Activated naive CD8-positive, alpha-beta T cell treated with anti-CD3 and anti-CD28 coated beads, Interleukin-2, amount 10 ng/mL, durations not matched to agents 7 days and 5 days (primary cell): ENCODE measurements at places on chromosomes 13 and 19. TPM values are rescaled to one million over a fixed set of nuclear protein-coding genes. Genes with fewer than 3 reads are reported as not detected.

- no peak for DNase-seq
Observed at GRCh38 chr13:91368101-91368500, 20.6 kb downstream of the MIR17HG start.

DNA sequence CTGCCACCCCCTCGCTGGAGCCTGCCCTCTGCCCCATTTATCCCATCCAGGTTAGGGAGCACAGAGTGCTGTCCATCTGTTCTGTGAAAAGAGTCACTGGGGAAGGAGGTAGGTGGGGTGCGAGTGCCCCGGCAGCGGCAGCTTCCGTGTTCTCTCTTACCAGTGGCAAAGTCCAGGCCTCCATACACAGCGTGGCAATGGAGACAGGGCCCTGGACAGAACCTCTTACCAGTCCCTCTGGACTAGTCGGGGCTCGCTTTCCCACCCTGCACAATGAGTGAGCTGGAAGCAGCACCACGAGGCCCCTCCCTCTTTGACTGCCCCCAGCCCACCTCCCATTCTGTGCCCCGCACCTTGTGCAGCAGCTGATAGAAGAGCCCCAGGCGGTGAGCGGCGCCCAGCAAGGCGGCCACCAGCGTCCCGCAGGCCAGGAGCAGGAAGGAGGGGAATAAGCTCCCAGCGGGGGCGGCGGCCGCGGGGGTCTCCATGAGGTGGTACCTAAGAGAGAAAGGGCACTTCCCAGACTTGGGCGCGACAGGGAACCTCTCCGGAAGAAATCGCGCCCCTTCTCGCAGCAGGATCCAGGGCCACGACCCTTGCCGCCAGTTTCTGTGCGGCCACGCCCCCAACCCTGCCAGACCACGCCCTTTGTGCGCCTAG lies 17.5 kb downstream of the SYDE1 start:
- DNase-seq, result no peak

GRCh38 chr13:97307882-97308624 lies 85.9 kb downstream of the MBNL2 start:
- DNase-seq, result no peak

Gene FFAR1
- total RNA-seq, result not detected

Gene IZUMO2
- total RNA-seq, result not detected

DNA sequence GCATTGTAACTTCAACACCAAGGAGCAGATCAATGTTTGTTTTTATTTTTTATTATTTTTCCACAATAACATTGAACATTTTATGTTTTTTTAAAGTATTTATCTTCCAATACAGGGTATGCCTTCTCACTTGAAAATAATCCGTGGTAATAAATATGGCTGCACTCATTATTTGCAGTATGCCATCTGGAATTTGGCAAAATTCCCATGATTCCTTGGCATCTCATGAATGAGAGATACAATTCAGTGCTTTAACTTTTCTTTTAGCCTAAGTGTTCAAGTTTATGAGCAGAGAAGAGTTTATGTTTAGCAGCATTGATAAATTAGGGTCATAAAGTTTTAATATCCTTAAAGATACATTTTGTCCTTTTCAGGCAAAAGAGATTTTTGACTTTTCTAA lies 1109.6 kb upstream of the ATXN8OS start:
- DNase-seq, result no peak

Gene NCAN
- not detected for total RNA-seq

- no peak for DNase-seq
Observed at GRCh38 chr19:29241324-29241723, 28.4 kb upstream of the UQCRFS1 start.

- peak; percentile 65 for DNase-seq
Observed at GRCh38 chr19:17327654-17328516, 6.8 kb downstream of the ANO8 start.

GRCh38 chr13:112880976-112881540 lies 88.0 kb upstream of the MCF2L start:
- DNase-seq, result no peak

DNA sequence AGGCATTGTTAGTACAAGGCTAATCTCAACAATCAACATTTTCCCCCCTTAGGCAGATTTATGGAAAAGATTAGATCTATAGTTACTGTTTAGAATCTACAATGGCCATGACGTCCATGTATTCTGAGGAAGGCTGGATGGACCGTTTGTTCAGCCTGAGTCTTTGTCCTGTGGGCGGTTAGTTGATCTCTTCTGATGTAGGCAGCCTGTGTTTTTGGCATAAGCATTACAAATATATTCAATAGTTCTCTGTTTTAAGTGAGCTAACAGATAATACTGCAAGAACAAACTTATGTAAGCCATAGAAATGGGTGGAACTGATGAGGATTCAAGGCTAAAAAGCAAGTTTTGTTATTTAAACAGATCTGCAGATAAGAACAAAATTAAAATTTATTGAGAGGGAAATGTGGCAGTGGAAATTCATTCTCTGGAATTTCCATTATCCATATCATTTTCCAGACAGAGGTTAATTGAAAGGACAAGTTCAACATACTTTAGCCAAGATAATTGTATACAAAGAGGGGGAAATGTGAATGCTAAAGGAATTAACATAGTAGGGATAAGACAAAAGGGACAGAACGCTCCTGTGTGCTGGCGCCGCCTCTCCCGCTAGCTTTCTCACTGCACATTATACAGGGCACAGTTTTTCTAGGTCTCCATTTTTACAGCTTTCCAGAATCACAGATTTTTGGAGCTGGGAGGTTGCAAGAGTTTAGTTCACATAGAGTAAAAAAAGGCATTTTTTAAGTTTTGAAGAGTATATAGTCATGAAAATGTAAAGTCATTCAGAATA lies 48.6 kb downstream of the FAM124A start:
- no peak for DNase-seq

Gene GFY
- total RNA-seq, result not detected

Gene ZNF681
- total RNA-seq, result 6.0 TPM

GRCh38 chr13:49428041-49428763 lies 15.7 kb downstream of the CAB39L start:
- no peak for DNase-seq

Gene ZNF543
- 11.8 TPM for total RNA-seq

GRCh38 chr19:35404879-35405622 lies 34.2 kb downstream of the GPR42 start:
- DNase-seq, result no peak

- no peak for DNase-seq
Observed at GRCh38 chr13:101144808-101145419, 271.4 kb downstream of the NALCN start.
